ENCODE measurements at places on chromosomes 1 and 21.
A peak's percentile ranks its signal among the peaks of the same experiment; 100 is the strongest.

DNA sequence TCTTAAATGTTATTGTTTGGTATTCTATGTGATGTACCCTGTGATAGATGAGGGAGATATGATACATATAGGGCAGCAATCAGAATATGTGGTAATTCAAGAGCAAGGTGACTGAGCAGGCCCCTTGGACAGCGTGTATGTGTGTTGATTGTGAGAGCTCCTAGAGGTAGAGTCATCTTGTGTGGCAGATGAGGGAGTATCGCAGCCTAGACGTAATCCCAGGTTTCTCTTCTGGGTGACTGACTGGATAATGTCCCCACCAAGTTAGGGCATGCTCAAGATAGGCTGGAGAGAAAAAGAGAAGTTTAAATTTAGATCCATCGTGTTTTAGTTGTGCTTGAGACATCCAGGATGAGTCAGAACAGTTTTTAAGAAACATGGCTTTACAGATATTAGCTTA, 185.3 kb downstream of the ZP4 start:
- no peak for DNase-seq

- peak; percentile 78 for DNase-seq
These were observed 2.8 kb downstream of the RGS16 start for GRCh38 chr1:182601416-182601786.

- no peak for DNase-seq
These were observed 36.0 kb upstream of the GPR37L1 start for GRCh38 chr1:202086579-202087350.

DNA sequence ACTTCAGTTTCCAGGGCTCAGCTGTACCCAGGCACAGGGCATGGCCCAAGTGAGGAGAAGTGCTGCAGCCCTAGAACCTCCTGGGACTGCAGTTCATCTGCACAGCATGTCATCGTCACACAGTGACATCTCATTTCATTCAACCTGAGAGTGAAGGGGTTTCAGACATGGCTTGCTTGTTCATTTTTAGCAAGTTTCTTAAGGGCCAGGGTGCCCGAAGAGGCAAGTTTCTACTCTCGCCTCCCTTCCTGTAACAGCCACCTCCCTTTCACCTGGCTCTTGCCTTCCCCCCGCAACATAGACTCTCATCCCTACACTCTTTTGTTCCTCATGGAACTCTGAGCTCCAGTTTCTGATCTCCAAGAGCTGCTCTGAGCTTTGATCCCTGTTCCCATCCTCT, 108.1 kb downstream of the C1orf21 start:
- DNase-seq, result no peak

DNA sequence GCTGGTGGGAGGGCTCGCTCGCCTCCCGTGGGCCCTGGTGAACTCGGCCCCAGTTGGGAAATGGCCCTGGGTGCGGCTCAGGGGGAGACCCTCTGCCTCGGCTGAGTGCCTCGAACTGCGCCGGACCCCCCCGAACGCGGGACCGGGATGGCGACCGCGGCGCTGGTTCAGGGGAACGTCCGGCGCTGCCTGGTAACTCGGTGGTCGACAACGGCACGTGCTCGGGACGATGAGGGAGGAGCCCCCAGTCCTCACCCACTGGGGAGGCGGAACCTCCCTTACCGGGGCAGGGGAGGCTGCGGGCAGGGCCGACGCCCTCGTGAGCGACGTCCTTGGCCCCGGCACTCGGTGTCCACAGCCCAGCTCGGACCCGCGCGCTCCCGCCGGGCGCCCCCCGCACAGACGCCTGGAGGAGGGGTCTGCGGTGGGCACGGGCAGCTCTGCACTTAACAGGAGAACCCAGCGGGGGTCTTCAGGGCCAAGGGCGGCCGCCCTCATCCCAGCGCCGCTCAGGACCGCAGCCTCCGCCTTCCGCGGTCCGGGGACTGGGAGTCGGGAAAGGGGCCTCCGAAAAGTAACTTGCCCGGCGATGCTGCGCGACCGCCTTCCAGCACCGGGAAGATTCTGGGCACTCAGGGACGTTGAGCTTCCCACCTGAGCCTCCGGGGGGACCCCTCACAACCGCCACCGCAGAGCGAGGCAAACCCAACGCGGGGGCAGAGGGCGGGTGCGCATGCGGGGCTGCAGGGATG, 1.7 kb downstream of the HES4 start:
- DNase-seq, result no peak

- DNase-seq, result peak; percentile 80
These were observed 350.6 kb upstream of the NCAM2 start for GRCh38 chr21:20647607-20648006.

DNA sequence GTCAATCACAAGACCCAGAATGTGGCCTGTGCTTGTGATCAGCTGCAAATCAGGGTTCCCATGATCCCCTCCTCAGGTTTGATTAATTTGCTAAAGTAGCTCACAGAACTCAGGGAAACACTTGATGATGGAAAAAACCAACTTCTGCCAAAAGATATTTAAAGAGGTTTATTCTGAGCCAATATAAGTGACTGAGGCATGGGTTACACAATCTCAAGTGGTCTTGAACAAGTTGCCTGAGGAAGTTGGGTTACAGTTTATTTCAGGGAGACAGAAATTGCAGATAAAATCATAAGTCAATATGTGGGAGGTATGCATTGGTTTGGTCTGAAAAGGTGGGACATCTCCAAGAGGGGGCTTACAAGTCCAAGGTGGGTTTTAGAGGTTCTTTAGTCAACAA, 243.1 kb downstream of the S1PR1 start:
- DNase-seq, result no peak

DNA sequence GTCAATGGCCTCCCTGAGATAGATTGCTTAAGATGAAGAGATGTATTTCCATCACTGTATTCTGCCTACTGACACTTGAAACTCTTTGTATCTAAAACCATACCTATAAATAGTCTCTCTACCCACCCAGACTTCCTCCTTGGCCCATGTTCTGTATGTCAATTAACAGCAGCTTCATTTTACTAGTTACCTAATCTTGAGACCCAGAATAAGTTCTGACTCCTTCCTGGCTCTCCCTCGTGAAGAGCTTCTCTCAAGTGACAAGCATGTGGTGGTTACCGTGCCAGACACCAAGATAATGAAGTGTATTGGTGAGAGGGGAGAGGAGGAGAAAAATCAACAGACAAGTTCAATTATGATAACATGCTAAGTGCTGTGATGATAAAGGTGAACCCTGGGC, 128.8 kb upstream of the RAVER2 start:
- DNase-seq, result no peak

DNA sequence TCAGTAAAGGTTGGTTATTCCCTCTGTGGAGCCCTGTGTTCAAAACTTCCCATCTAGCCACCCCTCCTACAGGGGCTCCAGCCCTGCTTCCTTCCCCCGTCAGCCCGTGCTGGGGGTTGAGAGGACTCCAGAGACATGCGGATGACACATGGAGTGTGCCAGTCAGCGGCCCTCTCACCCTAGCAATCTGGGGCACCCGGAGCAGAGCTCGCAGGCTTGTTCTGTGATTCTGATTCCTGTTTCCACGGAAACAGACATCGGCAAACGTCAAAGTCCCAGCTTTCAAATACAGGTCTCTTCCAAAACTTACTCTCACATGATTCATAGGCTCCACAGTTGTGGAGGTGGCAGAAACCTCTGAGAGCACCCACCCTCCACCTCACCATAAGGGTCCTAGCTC, 9.8 kb upstream of the SSBP3 start:
- no peak for DNase-seq

GRCh38 chr21:22421416-22422180, 1423.4 kb downstream of the NCAM2 start:
- DNase-seq, result no peak

DNA sequence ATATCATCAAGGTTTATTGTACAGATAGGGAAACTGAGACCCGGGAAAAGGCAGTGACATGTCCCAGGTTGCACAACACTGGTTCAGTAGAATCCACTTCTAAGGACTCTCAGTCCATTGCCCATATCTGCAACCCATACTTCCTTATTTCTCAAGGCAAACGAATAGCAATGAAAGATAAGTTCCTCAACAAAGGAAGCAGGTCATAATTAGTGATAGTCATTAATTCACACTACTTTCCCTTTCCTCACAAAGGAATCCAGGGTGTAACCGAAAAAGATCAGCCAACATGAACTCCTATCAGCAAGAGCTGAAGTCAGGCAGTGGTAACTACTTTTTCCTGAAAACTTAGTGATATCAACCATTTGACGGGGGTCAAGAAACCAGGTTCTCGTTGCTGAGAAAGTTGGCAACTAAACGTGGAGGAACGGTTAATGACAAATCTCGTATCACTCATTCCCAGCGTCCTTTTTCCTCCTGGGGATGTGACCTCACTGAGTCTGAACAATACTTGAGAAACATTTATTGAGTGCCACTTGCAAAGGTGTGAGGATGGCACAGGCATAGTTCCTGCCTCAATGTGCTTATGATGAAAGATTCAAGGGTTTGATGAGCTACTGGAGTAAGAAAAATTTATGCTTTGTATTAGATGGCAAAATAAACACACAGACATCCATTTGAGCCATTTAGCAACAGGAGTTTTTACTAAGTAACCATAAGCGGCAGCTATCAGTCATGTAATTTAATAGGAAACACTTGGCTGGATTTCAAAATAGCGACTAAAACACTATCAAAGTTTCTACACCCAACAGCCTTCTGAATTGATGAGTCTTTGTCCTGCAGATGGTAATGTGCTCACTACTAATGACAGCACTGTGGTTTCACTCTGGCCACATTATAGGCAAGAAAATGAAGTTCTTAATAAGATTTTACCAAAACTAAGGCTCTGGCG, 82.3 kb downstream of the PLPP3 start:
- no peak for DNase-seq

GRCh38 chr21:36744560-36745231, 45.8 kb downstream of the SIM2 start:
- DNase-seq, result no peak

DNA sequence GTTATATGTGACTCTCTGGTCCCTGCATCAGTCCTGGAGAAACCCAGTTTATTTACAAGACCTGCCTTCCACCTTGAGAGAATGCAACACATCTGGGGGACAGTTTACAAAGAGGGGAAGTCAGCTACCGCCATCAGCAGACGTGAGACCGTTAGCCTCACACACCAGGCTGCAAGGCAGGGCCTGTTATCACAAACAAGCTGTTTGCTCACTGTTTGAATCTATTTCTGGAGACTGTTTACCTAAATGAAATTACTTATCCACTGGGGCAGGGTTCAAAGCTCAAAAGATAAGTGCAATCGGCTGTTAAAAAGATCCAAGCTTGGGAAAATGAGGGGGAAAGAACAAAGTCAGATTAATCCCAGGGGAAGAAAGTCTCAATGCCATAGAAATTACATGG, 134.4 kb downstream of the ZNF281 start:
- no peak for DNase-seq
